IPS DF 6.9 (cell line): ENCODE measurements at places on chromosomes 1 and 21.

DNA sequence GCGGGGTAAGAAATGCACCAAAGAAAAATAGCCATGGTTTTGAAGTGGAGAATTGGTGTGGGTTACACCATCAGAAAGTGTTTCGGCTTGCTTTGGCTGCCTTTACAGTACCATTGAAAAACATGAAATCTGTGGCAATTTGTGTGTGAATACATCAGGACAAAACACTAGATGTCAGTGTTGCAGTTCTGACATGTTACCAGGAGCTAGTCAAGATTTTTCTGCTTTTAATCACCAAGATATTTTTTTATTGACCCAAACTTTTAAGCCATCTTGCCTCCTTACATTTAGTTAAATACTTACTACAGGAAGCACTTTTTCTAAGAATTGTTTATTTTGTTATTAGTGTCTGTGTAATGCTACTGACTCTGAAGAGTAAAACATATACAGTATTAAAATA is 14.3 kb downstream of the RRP15 start:
- no peaks in the 10 kb centered on the region for H3K36me3 ChIP-seq
- H3K27ac ChIP-seq: no peak overlapping the region
- H3K4me1 ChIP-seq: peaks cover 7% of the 10 kb centered on the region; the same call in 1 of the 2 replicates
- no peak overlapping the region for H3K4me3 ChIP-seq

GRCh38 chr1:192316942-192317450 is at the start of gene RGS21:
TSS of gene RGS21 (plus strand) at chr1:192316992. CDS start at chr1:192343037, 26,045 bp downstream.
- no peak within 1 kb of the TSS for H3K27ac ChIP-seq
- no peak for DNase-seq
- H3K4me1 ChIP-seq: no peaks in the 10 kb centered on the region
- H3K27me3 ChIP-seq: no peaks in the 10 kb centered on the region
- H3K36me3 ChIP-seq: no peaks in the 10 kb centered on the region

DNA sequence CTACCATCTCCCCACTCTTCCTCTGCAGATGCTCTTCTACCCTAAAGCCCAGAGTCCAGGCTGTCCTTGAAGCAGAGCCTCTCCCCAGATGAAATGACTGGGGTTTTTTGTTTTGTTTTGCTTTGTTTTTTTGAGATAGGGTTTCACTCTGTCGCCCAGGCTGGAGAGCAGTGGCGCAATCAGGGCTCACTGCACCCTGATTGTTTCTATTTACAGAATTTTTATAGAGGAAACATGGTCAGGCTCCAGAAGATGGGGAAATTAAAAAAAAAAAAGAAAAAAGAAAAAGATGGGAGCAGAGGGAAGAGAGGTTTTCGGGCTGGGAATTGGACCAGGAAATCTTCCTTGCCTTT is 43.7 kb upstream of the ZNF281 start:
- H3K27ac ChIP-seq: no peak overlapping the region
- H3K4me3 ChIP-seq: no peak overlapping the region
- H3K36me3 ChIP-seq: no peaks in the 10 kb centered on the region

DNA sequence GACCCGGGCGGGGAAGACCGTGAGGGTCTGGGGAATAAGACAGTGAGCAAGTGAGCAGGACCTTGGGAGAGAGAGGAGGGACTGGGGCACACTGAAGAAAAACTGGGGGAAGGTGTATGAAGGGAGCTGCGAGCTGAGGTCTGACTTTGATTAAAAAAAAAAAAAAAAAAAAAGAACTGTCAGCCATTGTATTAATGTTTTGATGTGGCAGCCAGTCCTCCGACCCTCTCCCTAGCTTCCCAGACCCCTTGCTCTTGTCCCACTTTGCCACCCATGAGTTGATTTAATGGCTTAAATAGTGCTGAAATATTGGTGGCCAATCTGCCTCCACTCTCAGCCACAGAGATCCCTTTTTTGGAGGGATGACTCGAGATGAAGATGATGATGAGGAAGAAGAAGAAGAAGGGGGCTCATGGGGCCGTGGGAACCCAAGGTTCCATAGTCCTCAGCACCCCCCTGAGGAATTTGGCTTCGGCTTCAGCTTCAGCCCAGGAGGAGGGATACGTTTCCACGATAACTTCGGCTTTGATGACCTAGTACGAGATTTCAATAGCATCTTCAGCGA is 652 bp downstream of the HAX1 start:
- peak overlapping the region; percentile 86 for H3K4me3 ChIP-seq
- no peak overlapping the region for H3K27ac ChIP-seq
- H3K27me3 ChIP-seq: no peaks in the 10 kb centered on the region

GRCh38 chr1:232038706-232039677 is 412.4 kb downstream of the DISC1 start:
- no peaks in the 10 kb centered on the region for H3K36me3 ChIP-seq
- no peaks in the 10 kb centered on the region for H3K27me3 ChIP-seq
- no peak for DNase-seq
- H3K27ac ChIP-seq: no peak overlapping the region
- no peak overlapping the region for H3K4me3 ChIP-seq

DNA sequence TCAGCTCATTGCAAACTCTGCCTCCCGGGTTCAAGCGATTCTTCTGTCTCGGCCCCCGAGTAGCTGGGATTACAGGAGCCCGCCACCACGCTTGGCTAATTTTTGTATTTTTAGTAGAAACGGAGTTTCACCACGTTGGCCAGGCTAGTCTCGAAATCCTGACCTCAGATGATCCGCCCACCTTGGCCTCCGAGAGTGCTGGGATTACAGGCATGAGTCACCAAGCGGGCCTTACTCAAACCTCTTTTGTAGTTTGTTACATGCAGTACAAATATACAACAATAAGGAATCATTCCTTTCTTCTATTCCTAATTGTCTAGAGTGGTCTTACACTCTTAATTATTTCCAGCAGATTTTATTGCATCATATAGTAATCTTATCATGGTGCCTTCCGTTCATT is 16.6 kb downstream of the SPATA17 start:
- H3K36me3 ChIP-seq: no peaks in the 10 kb centered on the region
- no peak overlapping the region for H3K4me3 ChIP-seq
- H3K27ac ChIP-seq: no peak overlapping the region
- no peaks in the 10 kb centered on the region for H3K27me3 ChIP-seq

DNA sequence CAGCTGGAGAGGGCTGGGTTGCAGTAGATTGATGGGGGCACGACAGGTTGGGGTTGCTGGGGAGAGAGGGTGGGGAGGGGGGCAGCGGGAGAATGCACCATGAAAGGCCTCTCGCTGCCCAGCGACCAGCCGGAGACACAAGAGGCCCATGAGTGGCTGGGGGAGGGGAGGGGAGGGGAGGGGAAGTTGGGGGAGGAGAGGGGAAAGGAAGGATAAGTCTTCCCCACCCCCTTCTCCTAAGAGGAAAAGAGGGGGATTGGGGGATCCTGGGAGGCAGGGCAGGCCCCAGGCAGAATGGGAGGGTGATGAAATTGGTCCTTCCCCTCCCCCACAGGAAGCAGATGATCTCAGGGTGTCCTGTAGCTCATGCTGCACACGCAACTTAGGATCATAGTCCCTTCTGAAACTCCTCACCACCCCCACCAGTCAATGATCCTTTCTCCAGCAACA is 45.7 kb downstream of the PAX7 start:
- no peak overlapping the region for H3K4me3 ChIP-seq
- H3K27me3 ChIP-seq: peaks cover 3% of the 10 kb centered on the region; the same call in 1 of the 2 replicates
- H3K36me3 ChIP-seq: no peaks in the 10 kb centered on the region
- no peak for DNase-seq

DNA sequence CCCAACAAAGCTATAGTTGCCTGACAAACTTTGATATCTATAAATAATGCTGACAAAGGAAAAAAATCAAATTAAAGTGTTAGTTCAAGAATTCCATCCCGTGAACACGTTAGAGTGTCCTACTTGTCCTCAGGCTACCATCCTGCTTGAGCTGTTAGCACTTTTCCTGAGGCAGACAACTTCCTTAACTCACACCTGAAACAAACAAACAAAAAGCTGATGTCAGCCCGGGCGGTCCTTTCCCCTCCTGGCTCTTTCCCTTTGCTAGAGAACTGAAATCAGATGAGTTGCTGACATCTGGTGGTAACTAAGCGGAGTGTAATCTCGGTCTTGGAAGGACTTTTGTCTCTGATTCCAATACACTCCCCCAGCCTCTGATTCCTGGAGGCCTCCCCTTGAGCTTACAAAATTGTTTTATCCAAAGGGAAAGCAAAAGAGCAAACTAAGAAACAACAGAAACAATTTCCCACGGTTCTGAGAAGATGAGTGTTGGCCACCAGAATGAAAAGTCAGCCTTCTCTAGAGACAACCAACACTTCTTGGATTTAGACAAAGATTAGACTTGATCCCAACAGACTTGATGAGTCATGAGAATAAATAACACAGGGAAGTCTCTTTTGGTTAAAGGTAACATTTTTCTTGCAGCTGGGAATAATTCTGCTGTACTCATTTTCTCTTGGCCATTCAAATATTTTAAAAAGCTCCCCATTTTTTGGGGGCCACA is 135.4 kb downstream of the PROX1 start:
- no peak overlapping the region for H3K27ac ChIP-seq

DNA sequence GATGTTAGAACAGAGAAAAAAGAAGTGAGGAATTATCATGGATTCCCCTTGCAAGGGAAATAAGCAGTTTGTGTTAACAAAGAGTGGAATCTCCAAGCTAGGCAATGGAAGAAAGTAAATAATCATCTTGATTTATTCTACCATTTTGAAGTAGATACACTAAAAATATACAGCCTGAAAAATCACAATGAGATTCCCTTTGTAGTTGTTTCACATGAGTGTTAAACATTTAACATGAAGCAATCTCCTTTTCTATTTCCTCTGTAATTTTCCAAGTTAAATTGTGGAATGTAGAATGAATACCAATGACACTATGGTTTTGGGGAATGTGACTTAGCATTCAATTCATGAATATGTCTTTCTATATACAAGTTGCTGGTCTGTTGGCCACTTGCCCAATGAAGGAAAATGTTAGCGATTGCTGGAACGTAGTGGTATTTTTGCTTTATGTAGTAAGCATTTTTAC is 5.7 kb downstream of the TGFB2 start:
- no peak overlapping the region for H3K27ac ChIP-seq
- DNase-seq: no peak
- no peak overlapping the region for H3K4me3 ChIP-seq
- no peaks in the 10 kb centered on the region for H3K36me3 ChIP-seq

DNA sequence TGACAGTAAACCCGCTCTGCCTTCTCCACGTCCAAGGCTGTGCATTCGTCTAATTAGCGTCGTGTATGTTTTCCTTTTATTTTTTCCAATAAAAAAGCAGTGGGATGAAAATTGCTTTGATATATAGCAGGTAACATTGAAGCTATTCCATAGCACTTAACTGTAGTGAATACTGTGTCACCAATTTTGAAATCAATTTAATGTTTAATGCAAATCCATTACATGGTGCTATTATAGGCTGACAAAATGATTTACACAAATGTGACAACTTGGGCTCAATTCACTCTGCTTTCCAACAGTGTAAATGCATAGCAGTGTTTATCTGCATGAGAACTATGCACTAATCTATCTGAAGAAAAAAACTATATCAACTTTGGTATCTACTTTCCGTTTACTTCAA is 264.8 kb downstream of the TM2D1 start:
- no peak overlapping the region for H3K27ac ChIP-seq
- no peaks in the 10 kb centered on the region for H3K27me3 ChIP-seq
- H3K36me3 ChIP-seq: no peaks in the 10 kb centered on the region
- DNase-seq: no peak
- no peak overlapping the region for H3K4me3 ChIP-seq

GRCh38 chr1:53047737-53048736 is 14.0 kb upstream of the PODN start:
- no peaks in the 10 kb centered on the region for H3K36me3 ChIP-seq
- H3K4me3 ChIP-seq: no peak overlapping the region
- H3K4me1 ChIP-seq: peaks cover 1% of the 10 kb centered on the region; the same call in 1 of the 2 replicates
- no peak overlapping the region for H3K27ac ChIP-seq

DNA sequence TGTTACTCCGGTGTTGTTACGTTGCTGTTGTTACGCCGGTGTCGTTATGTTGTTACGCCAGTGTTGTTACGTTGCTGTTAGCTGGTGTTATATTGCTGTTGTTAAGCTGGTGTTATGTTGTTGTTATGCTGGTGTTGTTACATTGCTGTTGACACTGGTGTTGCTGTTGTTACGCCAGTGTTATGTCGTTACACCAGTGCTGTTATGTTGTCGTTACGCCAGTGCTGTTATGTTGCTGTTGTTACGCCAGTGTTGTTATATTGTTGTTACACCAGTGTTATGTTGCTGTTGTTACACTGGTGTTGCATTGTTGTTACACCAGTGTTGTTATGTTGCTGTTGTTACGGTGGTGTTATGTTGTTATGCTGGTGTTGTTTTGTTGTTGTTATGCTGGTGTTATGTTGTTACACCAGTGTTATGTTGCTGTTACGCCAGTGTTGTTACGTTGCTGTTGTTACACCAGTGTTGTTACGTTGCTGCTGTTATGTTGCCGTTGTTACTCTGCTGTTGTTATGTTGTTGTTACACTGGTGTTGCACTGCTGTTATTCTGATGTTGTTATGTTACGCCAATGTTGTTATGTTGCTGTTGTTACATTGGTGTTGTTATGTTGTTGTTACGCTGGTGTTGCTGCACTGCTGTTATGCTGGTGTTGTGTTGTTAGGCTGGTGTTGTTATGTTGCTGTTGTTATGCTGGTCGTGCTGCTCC is 25.6 kb downstream of the H6PD start:
- H3K4me1 ChIP-seq: no peaks in the 10 kb centered on the region; the same call in 1 of the 2 replicates
- H3K36me3 ChIP-seq: peaks cover 3% of the 10 kb centered on the region; the same call in 1 of the 2 replicates
- no peak overlapping the region for H3K27ac ChIP-seq
- H3K27me3 ChIP-seq: no peaks in the 10 kb centered on the region

GRCh38 chr1:46675549-46676314 is 4.1 kb downstream of the TEX38 start:
- H3K36me3 ChIP-seq: peaks cover 3% of the 10 kb centered on the region; the same call in 1 of the 2 replicates
- no peak overlapping the region for H3K27ac ChIP-seq
- H3K4me1 ChIP-seq: peaks cover 2% of the 10 kb centered on the region; the same call in 1 of the 2 replicates
- H3K4me3 ChIP-seq: no peak overlapping the region
- H3K27me3 ChIP-seq: no peaks in the 10 kb centered on the region

- no peaks in the 10 kb centered on the region for H3K27me3 ChIP-seq
- no peak overlapping the region for H3K27ac ChIP-seq
- no peaks in the 10 kb centered on the region for H3K4me1 ChIP-seq
- H3K4me3 ChIP-seq: no peak overlapping the region
- no peak for DNase-seq
Measured at GRCh38 chr1:212007886-212008285, 27.5 kb downstream of the INTS7 start.

GRCh38 chr1:159084152-159084551 is 7.6 kb upstream of the AIM2 start:
- no peaks in the 10 kb centered on the region for H3K36me3 ChIP-seq
- no peak for DNase-seq
- no peak overlapping the region for H3K27ac ChIP-seq
- H3K27me3 ChIP-seq: no peaks in the 10 kb centered on the region
- H3K4me1 ChIP-seq: no peaks in the 10 kb centered on the region; the same call in 1 of the 2 replicates
